Activated CD4-positive, alpha-beta T cell treated with anti-CD3 and anti-CD28 coated beads, Interleukin-2, amount 10 ng/mL, durations not matched to agents 7 days and 5 days (primary cell): ENCODE measurements at places on chromosomes 4 and X. TPM values are rescaled to one million over a fixed set of nuclear protein-coding genes. Genes with fewer than 3 reads are reported as not detected.

GRCh38 chr4:163866728-163867315, 372.3 kb downstream of the TMA16 start:
- no peak for DNase-seq

GRCh38 chrX:29545878-29546277, 669.5 kb upstream of the MAGEB2 start:
- no peak for DNase-seq

DNA sequence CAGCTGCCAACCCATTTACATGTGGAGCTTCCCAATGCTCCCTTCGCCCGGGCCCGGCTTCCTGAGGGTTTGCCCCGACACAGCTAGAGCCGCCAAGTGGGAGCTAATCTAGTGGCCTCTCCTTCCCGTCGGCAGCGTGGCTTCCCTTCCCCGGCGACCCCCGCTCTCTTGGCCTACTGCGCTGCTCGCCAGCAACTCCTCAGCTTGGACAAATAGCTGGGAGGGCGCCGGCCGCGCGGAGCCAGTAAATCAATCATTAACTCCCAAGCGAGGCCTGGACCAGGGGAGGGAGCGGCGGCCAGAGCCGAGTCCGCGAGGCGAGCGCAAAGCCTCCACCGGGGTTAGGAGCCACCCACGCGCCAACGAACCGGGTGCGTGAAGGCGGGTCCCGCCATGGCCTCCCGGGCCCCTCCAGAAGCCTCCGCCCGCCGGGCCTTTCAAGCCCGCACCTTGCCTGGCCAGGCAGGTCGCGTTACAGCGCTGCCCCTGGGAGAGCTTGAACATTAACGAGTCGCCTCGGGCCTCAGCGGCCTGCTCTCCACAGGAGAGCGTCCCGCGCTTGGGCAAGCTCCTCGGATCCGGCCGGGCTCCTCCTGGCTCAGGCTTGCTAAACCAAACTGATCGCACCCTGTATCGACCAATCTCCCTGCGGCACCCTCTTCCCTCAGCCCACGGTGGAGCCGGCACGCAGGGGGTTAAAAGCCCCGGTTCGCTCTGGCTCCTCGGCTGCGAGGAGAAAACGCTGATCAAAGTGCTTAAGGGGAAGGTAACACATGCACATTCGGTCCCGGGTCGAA, 10.6 kb upstream of the BCOR start:
- no peak for DNase-seq

DNA sequence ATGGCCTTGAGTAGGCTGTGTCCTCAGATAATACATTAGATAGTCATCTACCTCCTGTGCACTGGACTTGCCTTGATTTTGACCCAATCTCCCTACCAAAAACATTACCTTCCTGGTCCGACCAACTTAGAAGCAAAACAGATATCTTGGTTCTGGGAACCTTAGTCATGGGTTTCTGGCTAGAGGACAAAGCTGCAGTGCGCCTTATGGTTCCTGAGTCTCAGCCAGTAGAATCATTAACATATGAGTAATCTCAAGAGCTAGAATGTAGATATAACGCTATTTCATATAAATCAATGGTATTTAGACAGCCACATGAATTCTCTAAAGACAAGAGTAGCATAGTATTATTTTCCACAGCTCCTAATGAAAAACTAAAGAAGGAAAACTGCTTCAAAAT, 83.1 kb downstream of the GRIA3 start:
- DNase-seq, result no peak

DNA sequence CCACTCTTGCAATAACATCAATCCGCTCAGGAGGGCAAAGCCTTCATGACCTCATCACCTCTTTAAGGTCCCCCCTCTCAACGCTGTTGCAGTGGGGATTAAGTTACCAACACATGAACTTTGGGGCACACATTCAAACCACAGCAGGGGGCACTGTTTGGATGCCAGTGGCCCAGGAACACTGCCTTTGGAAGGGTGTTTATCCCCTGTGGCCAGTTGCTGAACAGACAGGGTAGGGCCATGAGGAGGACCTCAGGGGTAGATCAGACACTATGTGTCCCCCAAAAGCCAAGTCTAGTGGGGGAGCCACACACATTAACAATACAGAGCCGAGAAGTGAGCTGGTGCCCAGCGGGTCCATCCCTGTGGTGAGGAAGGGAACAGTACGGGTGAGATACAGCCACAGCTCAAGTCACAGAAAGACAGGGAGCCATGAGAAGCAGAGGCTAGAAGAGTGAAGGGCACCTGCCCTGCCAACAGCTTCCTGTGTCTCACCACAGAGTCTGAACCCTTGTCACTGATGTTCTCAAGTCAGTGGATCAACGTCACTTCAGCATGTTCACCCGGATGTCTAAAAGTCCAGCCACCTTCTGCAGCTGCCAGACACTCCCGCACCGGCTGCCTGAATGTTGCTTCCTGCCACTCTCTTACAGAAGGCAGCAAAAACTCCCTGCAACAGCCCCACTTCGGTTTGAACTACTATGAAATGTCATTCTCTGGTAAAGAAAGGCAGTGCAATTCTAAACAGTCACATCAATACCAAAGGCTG, 19.9 kb upstream of the MXD4 start:
- DNase-seq, result peak; percentile 86

- peak; percentile 53 for DNase-seq
Observed at GRCh38 chrX:153469811-153470410, 465 bp downstream of the HAUS7 start.

DNA sequence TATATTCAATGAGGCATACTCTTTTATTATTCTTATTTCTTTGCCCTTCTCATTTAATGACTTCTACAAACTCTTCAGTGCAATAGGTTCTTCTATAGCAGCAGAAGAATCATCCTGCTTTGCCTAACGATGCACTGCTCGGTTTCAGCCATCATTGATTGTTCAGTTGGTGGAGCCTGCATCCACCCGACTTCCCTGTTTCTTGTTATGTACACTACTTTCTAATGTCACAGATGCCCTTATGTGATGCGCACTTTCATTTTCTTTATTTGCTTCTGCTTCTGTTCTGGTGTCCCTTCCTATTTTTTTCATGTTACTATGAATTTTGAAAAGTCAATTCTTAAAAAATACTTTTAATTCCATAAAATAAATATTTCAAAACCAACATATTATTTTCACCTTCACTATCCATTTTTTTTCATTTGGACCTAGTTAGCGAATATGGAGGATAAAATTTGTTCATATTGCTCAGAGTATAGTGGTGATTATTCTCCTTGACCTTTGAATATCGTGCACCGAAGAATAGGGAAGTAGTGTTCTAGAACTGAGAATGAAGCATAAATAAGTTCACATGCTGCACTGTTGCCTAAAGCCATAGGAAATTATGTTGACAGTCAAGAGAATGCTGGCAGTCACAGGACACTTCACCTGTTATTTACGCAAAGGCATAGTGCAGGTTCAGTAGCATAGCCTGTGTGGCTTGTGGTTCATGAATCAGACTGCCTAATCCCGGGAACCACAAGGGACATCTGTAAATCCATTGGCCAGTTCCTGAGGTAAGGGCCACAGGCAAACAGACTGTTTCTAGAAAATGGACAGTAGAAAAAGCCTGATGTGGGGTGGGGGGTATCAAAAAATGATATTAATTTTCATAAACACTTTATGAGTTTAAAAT, 21.3 kb upstream of the SFRP2 start:
- DNase-seq, result no peak

The EVC2 gene
- total RNA-seq, result 0.72 TPM
